Lung (tissue), 17 donors: ENCODE measurements at places on chromosomes 7 and 10. TPM values are rescaled to one million over a fixed set of nuclear protein-coding genes. Genes with fewer than 3 reads are reported as not detected.

GRCh38 chr7:46291050-46291438 is 370.0 kb upstream of the IGFBP3 start:
- peak; percentile 17 for DNase-seq

- no peak for DNase-seq
Measured at GRCh38 chr7:477626-478220, 41.9 kb downstream of the PDGFA start.

DNA sequence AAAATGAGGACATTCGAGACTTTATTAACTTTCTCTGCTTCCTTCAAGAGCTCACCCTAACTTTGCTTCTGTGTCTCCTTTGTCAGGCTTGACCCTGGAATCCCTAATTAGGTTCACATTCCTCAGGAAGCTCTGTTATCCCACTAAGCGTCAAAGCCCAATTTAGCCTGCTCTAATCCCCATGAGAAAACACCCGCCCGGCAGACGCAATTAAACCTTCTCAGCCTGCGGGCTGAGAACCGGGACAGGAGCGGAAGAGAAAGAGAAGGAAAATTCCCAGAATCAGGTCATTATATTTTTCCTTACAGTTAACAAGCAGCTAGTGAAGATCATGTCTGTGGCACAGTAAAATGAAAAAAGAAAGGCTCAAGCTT is 93.0 kb downstream of the TNS3 start:
- no peak for DNase-seq

OR2A42 gene
- polyA plus RNA-seq = 0.04 TPM

- DNase-seq = peak; percentile 92
Measured at GRCh38 chr7:2641406-2642393, 9.9 kb downstream of the TTYH3 start.

DNA sequence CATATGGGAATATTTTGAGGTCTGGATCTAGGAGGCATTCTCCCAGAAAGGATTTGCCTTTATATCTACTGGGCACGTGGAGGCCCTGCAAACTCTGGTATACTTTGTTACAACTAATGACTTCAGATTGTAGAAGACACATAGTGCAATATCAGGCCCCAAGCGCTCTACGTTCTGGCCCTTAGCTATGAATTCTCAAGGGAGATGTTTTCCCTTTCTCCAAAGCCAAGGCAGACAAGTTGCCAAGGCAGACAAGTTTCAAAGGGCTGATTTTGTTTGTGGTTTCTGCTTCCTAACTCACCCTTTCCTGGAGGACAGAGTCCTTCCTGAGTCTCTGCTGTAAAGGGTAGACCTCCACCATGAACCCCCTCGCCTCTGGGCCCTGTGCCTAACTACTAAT is 99.4 kb upstream of the CTTNBP2 start:
- DNase-seq = no peak

DNA sequence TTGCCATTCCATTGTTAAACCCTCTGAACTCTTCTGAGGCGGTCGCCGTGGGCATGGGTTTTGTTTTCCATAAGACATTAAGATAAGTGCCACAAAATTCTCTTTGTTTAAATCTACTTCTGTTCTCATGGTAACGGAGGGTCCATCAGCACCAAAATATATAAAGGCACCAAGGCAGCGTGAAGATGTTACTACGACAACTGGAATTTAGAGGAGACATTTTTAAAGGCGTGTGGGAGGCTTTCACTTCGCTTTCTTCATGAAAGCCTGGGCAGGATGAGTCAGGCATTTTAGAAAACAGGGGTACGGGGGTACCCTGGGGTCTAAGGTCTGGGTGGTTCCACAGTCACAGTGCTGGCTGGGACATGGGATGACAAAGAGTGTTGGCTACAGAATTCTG is 34.0 kb downstream of the SMKR1 start:
- DNase-seq = no peak
